ENCODE measurements at places on chromosomes 1 and 21. TPM values are rescaled to one million over a fixed set of nuclear protein-coding genes. Genes with fewer than 3 reads are reported as not detected.
A peak's percentile ranks its signal among the peaks of the same experiment; 100 is the strongest.

The HEATR1 gene
- total RNA-seq = 45.6 TPM

The UTS2 gene
- not detected for total RNA-seq

The TRIM45 gene
- 0.47 TPM for total RNA-seq

The SLAMF7 gene
- 13.4 TPM for total RNA-seq

The KLF17 gene
- not detected for total RNA-seq

The TNFAIP8L2 gene
- 33.7 TPM for total RNA-seq

DNA sequence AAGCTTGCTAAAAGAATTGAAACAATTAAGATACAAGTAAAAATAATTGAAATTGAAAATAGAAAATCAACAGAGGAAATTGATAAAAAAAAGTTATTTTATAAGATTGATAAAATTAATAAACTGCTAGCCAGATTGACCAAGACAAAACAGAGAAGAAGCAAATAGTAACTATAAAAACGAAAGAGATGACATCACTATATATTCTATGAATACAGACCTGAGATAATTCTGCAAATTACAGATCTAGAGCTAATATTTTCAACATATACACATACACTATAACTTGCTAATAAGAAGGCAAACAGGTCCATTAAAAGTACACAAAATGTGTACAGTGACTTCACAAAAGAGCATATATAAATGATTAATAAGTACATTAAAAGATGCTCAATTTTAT is 90.1 kb upstream of the RNPC3 start:
- no peak for DNase-seq

DNA sequence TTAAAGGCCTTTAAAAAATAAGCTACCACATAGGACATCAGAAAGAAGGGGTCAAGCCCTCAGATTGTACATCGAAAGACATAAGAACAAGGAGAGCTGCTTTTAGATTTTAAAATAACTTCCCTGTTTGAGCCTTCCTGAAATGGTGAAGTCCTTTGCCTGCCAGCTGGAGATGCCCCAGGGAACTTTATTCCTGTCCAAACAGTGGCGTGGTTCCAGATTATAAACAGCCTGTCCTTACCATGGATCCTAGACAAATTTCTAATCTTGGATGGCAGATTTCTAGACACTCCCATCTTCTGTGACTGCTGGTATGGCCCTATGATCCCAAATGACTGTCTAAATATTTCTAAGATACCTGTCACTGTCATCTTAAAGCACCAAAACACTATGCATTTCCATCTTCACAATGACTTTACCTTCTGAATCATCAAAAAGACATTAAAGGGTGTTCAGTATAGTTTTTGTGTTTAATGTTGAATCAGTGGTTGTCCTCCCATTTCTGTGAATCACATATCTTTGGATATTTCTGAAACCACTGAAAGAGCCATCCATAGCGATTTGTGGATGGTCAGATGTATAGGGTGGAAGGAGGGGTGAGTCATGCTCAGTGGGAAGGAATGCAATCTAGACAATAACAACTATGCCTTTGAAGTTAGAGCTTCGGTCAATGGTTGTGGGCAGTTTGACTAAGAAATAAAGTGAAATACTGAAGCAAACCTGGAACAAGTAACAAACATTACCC is 23.2 kb downstream of the ILDR2 start:
- DNase-seq = no peak

DNA sequence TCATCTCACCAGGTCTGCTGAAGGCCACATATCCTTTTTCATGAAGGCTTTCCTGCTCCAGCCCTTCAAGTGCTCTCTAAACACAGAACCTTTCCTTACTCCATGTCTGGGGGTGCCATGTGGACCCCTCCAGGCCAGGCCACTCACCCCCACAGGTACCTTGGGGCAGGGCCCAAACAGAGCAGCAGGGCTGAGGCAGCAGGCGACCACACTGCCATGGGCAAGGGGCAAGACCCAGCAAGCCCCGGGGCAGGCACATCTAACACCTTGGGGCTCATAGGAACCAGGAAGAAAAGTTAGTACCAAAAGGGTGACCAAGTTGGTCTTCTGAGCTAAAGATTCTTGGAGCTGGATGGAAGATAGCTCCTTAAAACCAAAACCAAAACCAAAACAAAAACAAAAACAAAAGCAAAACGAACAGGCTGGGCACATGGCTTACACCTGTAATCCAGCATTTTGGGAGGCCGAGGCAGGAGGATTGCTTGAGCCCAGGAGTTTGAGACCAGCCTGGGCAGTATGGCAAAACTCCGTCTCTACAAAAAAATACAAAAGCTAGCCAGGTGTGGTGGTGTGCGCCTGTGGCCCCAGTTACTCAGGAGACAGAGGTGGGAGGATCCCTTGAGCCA is 63.7 kb downstream of the MRPL37 start:
- no peak for DNase-seq

DNA sequence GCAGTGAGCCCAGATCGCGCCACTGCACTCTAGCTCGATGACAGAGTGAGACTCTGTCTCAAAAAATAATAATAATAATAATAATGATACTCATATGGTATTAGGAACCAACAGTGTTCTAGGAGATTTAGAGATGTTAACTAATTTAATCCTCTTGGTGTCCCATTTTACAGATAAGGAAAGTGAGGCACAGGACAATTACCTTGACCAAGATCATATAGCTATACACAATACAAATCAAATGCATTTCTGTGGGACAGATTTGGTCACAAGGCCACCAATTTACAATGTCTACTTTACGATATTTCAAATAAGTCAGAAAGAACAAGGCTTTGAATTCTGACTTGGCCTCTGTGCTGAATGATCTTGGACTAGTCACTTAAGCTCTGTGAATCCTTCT is 2.2 kb upstream of the ZMYM4 start:
- no peak for DNase-seq

DNA sequence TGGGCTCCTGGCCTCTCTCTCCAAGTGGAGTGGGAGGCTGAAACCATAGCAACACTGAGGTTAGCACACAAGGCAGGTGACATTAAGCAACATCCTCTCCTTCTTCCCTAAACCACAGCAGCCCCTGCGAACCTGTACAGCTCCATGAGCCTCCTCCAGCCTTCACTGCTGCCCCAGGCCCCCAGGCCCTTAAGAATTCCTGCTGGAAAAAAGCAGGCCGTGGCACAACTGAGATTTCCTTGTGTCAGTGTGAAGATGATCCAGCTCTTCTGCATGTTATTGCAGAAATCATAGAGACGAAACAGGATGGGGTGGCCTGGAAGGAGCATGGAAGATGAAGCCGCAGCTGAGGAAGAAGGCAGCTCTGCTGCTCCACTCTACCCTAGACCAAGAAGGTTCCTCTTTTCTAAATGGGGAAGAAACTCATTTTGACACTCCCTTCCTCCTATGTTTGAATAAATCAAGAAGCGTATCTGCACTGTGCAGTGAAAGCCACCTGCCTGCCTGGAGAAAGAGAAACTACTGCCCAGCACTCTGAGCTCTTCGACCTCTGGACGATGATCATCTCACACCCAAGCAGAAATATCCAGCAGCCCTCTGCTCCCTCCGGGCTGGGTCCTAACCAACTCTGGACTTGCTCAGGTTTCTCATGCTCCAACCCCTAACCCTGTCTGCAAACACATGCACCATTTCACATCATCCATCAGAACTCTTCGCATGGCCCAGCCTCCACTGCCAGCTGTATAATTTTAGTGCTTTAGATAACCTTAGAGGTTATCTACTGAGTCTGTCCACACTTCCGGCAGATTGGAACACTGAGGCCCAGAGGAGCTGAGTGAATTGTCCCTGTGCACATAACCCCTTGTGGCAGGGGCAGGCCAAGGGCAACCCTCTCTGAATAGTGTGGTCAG is 20.7 kb downstream of the SH3BP5L start:
- no peak for DNase-seq

DNA sequence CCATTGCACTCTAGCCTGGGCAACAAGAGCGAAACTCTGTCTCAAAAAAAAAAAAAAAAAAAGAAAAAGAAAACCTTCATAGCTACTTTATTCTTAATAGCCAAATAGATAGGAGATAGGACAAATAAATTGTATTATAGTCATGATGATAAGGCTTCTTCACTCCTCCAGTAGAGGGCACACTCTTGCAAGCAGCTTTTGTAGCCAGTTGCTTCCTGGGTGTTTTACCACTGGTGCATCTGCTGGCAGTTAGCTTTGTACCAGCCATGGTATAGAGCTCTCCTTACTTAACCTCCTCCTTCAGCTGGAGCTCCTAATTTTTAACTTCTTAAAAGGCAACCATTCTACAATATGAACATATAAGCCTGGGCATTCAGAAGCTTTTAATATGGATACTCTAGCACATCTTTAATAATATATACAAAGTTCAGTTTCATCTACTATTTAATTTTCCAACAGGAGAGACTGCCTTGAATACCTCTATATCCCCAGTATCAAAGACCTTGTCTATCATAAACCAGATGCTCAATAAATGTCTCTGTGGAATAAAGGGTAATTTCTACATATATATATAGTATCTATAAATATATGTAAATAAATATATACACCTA is 35.8 kb downstream of the EVI5 start:
- DNase-seq = peak; percentile 58

DNA sequence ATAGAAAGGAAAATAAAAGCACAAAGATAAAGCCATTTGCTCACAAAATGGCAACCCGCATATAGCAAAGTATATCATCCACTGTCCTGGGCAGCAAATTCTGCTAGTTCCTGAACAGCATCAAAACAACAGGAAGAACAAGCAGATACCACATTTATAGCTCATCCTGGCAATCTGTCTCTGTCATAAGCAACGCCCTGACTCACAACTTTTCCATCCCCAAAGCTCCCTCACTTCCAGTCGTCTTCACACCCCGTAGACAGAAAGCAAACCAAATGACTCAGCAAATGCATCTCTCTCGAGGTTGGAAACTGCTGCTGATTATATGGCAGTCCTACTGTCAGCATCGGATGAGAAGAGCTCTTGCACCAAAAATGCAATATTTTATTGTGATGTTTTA is 65.8 kb downstream of the AK5 start:
- no peak for DNase-seq

DNA sequence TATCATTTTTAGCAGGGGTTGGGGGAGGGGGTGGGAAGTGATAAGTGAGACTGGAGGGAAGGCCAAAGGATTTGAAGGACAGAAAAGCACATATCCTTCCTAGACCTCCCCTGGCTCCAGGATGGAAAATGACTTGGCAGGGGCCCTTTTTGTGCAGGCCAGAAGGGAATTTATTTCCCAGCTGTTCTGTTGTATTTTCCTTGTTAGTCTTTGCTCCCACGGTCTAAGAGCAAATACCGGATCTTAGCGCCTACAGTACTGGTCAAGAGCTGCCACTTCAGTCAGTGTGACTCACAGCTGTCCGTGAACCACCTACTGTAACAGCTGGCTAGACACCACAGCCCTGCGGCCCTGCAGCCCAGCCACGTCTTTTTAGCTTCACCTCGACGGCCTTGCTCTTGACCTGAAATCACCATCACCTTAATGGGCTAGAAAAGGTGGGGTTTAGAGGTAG is 51.0 kb upstream of the ERRFI1 start:
- no peak for DNase-seq

GRCh38 chr1:42966688-42967612 is 8.3 kb upstream of the SLC2A1 start:
- DNase-seq = no peak

DNA sequence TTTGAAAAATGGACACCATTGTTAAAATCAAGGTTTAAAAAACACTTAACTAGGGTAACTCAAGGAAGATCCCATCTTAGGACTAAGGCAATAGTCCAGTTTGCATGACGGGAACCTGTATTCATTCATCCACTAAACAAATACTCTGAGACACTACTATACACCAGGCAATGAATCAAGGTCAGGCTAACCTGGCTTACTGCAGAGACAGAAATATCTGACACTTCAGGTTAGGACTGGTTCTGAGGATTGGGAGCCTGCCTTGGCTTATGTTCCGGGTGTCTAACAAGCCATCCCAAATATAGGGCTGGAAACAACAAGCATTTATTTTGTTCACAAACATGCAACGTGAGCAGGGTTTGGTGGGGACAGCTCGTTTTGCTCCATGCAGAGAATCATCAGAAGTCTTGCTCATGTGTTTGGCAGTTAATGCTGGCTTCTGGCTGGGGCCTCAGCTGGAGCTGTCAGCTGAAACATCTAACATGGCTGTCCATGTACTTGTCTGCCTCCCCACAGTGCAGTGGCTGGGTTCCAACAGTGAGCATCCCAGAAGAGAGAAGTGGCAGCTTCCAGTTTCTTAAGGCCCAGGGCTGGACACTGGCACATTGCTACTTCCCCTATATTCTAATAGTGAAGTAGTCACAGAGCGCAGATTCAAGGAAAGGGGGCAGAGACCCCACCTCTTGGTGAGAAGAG is 37.0 kb upstream of the CAMK1G start:
- no peak for DNase-seq

DNA sequence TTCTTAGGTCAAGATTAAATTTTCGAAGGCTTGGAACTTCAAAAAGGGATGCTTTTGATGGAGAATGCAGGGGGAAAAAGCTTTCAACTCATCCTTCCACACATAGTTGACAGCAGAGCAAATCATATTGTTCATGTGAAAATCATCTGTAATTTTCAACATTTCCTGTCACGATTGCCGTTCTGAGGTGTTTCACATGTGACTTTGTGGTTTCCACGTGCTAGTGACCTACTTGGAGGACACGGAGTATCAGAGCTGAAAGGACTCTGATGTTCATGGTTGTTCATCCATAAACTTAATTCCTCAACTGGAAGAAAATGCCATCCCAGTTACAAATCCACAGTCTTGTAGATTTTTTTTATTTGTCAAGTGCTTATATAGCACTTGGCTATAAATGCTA is 79.1 kb downstream of the ZP4 start:
- no peak for DNase-seq

GRCh38 chr1:167912294-167912693 is 1.6 kb downstream of the ADCY10 start:
- no peak for DNase-seq

- no peak for DNase-seq
Observed at GRCh38 chr1:11328444-11328843, 55.4 kb downstream of the UBIAD1 start.

DNA sequence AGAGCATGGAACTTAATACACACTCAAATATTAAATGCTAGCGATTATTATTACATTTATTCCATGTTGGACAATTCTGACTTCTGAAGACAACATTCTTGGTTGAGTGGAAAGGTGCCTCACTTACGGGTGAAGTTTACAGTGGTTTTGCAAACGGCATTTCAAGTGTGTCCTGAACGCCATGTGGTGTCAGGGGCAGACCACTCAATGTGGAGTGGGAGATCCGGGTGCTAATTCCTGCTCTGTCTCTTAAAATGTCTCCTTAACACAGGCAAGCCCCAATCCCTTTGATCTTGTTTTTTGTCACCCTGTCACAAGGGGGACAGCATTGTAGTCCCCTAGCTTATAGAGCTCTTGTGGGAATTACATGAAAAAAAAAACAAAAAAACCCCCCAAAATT is 5.6 kb upstream of the TDRD10 start:
- DNase-seq = no peak

DNA sequence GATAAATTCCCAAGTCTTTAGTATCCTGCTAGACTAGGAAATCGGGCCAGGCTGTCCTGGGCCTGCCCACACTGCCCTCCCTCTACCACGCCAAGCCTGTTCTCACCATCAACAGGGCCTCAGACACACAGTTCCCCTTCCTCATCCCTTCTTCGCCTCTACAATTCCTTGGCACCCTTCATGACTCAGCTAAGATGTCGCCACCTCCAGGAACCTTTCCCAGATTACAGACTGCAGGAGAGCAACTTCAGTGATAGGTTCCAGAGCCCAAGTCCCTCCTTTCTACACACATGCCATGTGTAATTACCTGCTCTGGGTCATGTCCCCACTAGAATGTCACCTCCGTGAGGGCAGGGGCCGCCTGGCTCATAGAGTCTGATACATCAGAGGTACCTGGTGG is 3.3 kb downstream of the RIMS3 start:
- no peak for DNase-seq

All from activated CD4-positive, alpha-beta T cell treated with anti-CD3 and anti-CD28 coated beads, Interleukin-2, amount 10 ng/mL, durations not matched to agents 7 days and 5 days (primary cell).